Activated naive CD8-positive, alpha-beta T cell treated with anti-CD3 and anti-CD28 coated beads, Interleukin-2, amount 50 U/mL, for 16 hours (primary cell): ENCODE measurements at places on chromosomes 12 and 14.

DNA sequence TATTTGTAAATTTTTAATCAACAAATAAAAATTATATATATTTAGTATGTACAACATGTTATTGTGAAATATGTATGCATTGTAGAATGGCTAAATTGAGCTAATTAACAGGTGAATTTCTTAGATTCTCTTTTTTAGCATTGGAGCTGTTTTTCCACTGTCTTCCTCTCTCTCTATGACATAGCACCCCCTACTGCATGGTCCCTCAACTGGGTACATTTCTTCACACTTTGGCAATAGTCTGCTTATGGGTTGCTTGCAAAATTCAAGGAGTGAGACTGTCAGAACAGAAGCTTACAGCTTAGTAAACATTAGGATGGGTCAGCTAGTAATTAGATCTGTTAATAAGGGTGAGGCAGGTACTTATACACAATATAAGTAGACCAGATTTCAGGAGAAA is 658.5 kb upstream of the MGAT4C start:
- DNase-seq = no peak

GRCh38 chr14:55180006-55180405 is 11.4 kb downstream of the DLGAP5 start:
- DNase-seq = no peak

DNA sequence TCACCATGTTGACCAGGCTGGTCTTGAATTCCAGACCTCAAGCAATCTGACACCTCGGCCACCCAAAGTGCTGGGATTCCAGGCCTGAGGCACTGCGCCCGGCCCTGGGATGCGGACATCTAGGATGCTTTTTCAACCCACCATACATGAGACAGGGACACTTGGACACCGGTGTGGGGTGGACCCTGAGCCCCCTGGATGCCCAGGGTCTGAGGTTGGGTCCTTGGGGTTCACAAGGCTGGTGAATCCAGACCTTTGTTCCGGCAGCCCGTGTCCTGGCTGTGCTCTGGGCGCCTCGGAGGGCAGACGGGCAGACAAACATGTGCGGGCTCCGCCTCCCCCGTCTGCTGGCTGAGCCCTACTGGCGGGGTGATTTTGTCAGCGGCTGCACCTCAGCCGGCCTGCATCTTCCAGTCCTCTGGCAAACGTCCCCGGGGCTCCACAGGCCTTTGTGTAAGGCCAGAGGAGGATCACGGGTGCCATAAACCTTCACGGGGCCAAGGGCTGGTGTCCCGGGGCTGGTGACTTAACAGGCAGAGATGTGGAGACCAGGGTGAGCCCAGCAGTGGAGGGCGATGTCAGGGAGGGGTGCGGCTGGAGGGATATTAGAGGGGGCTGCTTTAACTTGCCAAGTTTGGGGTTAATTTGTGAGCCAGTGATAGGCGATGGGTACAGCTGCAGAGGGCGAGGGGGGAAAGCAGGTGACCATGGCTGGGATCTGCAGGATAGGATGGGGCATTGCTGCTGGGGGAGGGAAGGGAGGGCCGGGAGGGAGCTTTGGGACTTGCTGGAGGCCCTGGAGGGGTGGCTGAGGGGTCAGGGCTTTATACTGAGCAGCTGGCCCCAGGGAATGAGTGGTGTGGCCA is 5.8 kb downstream of the ASPG start:
- DNase-seq = no peak

DNA sequence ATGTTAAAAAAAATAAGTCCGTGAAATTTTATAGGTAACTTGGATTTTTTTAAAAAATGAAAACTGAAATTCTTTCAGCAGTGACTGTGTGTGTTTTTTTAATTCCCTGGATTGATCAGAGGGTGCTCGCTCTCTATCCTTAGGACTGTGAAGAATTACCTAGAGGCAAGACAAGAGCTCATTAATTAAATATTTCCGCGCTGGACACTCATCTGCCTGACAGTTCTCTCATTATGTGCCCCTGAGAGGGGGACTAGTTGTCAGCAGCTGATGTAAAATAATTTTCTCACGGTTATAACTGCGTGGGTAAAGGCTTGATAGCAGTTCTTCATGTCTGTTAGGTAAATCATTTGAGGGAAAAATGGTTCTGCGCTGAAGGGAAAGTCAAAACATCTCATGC is 101.3 kb downstream of the PTCSC3 start:
- no peak for DNase-seq

GRCh38 chr12:85781766-85782165 is 54.4 kb downstream of the RASSF9 start:
- no peak for DNase-seq

GRCh38 chr12:131901431-131902331 is 7.3 kb downstream of the ULK1 start:
- no peak for DNase-seq

- no peak for DNase-seq
These were observed 266.4 kb upstream of the USP15 start for GRCh38 chr12:61993734-61994345.

DNA sequence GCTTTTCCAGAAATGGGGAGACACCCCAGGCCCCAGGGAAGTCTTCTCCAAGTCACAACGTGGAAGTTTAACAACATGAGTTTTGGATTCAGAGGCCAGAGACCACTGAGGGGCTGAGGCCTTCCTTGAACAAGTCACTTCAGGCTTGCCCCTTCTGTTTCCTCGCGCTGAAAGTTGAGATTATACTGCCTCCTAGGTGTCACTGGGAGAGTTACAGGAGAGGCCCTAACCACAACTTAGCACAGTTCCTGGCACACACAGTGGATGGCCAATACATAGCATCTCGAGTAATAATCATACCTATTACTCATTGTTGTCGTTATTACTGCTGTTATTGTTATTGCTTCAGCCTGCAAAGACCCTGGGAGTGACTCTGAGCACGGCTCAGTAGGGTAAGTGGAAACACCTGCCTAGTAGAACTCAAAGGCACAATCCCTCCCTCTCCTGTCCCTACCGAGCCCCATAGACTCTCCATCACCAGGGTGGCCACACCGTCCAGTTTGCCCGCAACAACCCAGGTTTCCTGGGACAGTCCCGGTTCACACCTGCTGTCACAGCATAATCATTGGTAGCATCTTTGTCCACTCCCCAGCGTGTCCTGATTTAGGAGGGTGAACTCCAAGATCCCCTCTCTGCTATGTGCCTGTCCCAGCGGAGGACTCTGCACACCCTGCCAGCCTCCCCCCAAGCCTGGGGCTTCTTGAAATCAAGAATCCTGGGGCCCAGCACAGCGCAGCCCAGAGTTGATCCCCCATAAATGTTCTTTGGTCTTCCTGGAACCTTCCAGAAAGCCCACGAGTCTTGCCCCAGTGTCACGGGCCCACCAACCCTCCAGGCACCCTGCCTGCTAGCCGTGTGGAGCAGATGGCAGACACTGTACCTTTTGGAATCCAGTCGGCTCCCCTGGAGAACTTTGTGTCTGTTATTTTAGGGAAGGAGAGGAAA is 85.0 kb downstream of the SYNE3 start:
- DNase-seq = no peak

GRCh38 chr12:104805186-104805585 is 152.9 kb downstream of the SLC41A2 start:
- DNase-seq = no peak

GRCh38 chr14:69620211-69620611 is 8.8 kb downstream of the SUSD6 start:
- DNase-seq = no peak

GRCh38 chr14:78519863-78520262 is 349.7 kb downstream of the NRXN3 start:
- DNase-seq = no peak

DNA sequence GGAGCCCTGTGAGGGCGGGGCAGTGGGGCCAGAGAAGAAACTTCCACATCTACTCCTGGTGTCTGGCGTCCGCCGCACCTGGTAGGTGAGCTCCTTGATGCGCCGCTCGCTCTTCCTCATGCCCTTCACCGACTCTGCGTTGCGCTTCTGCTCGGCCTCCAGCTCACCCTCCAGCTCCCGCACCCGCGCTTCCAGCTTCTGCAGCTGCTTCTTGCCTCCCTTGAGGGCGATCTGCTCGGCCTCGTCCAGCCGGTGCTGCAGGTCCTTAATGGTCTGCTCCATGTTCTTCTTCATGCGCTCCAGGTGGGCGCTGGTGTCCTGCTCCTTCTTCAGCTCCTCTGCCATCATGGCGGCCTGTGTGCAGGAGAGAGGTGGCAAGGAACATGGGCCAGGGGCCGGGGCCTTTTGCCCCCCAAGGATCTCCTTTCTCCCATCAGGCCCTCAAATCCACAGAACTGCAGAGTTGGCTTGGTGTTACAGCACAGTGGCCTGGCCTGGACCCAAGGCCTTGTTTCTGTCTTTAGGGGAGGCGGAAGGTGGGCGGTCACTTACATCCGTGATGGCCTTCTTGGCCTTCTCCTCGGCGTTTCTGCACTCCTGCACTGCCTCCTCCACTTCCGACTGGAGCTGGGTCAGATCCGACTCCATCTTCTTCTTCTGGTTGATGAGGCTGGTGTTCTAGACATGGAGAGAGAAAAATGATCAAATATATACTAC is 7.7 kb downstream of the CMTM5 start:
- DNase-seq = no peak

DNA sequence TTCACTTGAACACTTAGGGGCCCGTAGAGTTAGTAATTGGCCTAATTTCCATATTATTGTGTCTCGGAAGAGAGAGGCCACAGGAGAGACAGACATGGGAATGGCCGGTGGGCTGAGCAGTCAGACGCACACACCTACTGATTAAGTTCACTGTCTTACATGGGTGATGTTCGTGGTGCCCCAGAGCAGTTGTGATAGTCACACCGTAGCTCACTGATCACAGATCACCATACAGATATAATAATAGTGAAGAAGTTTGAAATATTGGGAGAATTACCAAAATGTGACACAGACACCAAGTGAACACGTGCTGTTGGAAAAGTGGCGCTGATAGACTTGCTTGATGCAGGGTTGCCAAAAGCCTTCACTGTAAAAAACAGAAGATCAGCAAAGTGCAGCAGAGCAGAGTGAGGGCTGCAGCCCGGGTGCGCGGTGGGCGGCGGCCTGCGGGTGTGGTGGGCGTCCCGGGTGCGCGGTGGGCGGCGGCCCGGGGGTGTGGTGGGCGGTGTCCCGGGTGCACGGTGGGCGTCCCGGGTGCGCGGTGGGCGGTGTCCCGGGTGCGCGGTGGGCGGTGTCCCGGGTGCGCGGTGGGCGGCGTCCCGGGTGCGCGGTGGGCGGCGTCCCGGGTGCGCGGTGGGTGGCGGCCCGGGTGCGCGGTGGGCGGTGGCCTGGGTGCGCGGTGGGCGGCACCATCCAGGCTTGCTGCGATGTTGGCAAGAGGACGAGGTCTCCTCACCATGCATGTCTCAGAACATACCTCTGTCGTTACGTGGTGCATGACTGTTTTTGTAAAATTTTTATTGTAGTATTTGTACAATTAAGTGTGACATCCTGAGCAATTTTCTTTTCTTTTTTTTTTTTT is 34.3 kb upstream of the TEX22 start:
- peak; percentile 12 for DNase-seq

DNA sequence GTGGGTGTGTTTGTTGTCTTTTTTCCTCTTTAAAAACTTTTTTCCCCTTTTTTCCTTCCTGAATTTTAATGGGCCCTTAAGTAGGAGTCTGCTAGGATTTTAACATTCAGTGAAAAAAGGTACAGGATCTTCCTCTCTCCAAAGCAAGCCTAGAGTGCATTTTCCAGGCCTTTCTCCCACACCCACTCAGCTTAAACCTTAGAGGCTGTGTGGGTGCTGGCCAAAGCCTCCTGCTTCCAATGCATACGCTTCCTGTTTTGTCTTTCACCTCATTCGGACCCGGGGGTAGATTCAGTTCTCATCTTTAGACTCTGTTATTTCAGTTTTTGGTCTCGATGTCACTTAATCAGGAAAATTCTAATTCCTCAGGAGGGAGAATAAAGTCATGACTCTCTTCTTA is 51.2 kb downstream of the TMEM30B start:
- DNase-seq = no peak

DNA sequence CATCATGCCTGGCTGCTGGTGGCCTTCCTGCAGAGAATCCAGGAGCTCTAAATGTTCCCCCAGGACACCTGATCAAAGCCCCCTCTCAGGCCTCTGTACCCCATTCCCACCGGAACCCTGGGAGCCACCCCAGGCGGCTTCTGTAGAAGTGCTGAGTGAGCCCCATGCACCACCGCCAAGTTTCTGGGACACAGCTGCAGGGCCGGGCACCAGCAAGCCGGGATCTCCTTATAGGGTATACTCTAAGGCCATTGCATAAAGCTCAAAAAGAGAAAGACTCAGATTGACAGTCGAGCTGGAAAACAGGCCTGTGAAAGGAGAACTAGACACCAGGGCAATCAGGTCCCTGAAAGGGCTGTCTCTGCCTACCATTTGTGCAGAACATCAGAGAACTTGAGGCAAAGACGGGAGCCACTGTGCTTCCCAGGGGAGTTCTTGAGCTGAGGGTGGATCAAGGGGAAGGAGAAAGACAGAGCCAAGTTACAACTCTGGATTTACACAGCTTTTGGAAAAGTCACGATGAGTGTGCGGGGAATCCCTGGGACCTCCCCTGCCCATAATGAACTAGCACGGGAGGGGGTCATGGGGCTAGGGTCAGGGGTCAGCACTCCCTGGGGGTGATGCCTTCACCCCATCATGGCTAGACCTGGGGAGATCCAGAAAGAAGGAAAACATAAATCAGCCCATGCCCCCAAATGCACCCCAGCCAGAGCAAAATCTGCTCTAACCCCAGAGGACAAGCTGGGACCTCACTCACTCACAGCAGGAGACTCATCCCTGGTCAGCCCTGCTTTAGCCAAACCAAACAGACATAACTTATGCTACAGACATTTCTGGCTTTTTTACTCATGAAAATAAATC is 51.1 kb downstream of the ITPK1 start:
- DNase-seq = no peak

GRCh38 chr12:61781021-61781581 is 479.1 kb upstream of the USP15 start:
- DNase-seq = no peak

DNA sequence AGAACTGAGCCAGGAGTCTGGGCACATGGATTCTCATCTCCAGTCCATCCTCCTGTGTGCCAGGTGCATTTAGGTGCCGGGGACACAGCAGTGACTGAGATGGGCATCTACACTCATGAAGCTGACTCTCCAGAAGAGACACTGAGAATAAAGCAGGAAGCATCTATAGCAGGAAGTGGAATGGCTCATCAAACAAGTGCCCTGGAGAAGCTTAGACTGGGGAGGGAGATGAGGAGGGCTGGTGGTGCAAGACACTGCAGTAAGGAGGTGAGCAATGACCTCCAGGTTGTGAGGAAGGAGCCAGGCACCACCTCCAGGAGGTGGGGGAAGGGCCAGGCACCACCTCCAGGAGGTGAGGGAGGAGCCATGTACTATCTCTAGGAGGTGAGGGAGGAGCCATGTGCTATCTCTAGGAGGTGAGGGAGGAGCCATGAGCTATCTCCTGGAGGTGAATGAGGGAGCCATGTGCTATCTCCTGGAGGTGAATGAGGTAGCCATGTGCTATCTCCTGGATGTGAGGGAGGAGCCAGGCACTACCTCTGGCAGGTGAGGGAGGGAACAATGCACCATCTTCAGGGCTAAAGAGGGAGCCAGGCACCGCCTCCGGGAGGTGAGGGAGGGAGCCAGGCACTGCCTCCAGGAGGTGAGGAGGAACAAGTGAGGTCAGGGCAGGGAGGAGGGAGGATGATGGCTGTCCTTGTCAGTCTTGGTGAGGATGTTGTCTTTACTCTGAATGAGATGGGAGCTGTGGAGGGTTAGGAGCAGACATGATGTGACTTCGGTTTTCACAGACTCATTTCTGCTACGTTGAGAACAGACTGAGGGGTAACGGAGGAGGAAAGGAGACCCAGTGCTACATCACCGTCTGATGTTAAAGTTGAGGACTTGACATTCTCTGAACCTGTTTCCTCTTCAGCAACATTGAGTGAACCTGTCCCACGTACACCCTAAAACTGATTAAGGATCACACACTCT is 961.9 kb upstream of the TMEM132C start:
- DNase-seq = no peak
